ENCODE measurements at places on chromosomes 7 and 10.

GRCh38 chr7:121279060-121279620 is 49.7 kb upstream of the WNT16 start:
- no peak for DNase-seq

DNA sequence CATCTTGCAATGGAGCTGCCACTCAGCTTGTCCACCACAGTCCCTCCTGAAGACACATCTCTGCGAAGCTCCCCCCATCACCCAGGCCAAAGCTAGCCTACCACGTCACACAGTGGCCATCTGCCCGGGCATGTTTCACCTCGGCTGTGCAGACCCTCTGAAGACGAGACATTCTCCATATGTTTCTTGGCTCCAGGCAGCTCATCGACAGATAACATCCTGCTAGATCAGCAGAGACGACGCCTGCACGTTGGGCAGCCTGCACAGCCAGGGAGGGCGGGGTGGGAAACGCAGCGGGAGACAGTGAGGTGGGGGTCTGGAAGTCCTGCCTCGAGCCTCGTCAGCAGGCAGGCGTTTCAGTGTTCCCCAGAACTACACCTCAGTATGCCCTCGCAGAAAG is 53.0 kb downstream of the PTPRN2 start:
- no peak for DNase-seq

- DNase-seq = peak; percentile 21
Measured at GRCh38 chr7:157318015-157318706, 18.6 kb upstream of the DNAJB6 start.

GRCh38 chr10:11104772-11105675 is 87.4 kb downstream of the CELF2 start:
- no peak for DNase-seq

DNA sequence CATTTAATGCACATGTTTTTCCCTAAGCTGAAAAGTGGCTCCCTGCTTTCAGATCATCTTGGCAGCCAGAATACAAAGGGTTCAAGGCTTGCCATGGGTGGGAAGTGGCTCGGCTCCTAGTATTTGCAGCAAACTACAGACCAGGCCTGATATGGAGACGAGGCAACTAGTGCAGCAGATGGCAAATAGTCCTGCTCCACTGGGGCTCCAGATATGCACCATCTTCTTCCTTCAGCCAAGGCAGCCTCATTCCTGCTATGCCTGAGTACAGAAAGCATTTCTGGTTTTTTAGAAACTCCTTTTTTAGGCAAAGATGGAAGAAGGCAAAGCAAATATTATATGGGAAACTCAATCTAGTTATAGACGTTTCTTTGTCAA is 23.9 kb downstream of the LRRC4 start:
- DNase-seq = no peak
